T-helper 9 cell (primary cell): ENCODE measurements at places on chromosomes 16 and 17.

DNA sequence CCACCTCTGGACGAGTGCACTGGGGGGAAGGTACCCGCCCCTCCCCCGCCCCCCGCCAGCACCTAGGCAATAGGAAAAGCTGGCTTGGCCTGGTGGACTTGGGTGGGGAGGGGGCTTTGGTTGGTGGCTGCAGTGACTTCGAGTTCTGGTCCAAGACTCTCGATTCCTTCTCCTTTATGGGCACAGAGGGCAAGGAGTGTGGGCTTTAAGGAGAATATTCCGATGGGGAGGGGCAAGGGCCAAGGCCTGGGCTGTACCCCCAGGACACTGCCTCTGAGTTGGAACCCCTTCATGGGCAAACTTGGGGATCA is 409 bp downstream of the ACSF2 start:
- DNase-seq: no peak

- DNase-seq: no peak
Observed at GRCh38 chr16:85236818-85237150, 124.5 kb upstream of the CIBAR2 start.

DNA sequence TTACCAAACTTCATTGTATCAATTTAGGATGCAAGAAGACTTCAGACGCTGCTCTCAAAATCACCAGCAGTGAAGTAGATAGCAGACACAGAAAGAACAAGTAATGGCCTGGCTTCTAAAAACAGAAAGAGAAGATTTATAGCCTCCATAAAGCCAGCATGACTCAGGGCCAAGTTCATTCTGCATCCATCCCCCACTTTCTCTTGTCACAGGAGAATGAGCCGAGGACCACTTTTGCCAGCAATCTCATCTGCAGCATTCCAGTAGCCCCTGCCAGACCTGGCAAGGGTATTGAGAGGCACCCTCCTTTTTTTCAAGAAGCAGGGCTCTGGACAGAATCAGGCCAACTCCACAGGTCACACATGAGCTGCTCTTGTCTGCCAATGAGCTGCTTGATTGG is 355.4 kb upstream of the SOX9 start:
- DNase-seq: no peak

- DNase-seq: no peak
Observed at GRCh38 chr17:80856863-80857755, 134.5 kb upstream of the CHMP6 start.

- no peak for DNase-seq
Observed at GRCh38 chr17:45150911-45151809, 2.9 kb downstream of the HEXIM1 start.

GRCh38 chr17:75650874-75651273 is 16.1 kb downstream of the RECQL5 start:
- DNase-seq: no peak

GRCh38 chr16:10519929-10520868 is 60.2 kb downstream of the EMP2 start:
- no peak for DNase-seq

DNA sequence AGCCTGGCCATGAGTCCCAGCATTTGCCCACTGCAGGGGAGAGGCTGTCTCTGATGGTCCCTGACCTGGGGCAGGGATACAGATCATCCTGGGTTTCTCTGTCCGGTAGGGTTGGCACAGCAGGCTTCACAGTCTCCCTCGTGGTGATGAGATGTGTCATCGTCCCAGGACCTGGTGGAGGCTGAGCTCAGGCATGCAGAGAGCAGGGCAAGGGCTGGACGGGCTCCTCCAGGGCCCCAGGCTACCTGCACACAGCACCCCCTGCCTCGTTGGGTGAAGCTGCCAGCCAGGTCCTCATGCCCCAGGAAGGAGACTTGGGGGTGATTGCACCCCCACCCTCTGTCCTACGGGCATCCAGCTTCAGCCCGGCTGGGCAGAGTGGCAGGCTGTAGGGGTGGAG is 155.8 kb upstream of the GSE1 start:
- DNase-seq: no peak

DNA sequence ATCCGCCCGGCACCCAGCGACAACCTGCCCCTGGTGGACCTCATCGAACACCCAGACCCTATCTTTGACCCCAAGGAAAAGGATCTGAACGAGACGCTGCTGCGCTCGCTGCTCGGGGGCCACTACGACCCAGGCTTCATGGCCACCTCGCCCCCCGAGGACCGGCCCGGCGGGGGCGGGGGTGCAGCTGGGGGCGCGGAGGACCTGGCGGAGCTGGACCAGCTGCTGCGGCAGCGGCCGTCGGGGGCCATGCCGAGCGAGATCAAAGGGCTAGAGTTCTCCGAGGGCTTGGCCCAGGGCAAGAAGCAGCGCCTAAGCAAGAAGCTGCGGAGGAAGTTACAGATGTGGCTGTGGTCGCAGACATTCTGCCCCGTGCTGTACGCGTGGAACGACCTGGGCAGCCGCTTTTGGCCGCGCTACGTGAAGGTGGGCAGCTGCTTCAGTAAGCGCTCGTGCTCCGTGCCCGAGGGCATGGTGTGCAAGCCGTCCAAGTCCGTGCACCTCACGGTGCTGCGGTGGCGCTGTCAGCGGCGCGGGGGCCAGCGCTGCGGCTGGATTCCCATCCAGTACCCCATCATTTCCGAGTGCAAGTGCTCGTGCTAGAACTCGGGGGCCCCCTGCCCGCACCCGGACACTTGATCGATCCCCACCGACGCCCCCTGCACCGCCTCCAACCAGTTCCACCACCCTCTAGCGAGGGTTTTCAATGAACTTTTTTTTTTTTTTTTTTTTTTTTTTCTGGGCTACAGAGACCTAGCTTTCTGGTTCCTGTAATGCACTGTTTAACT is 1.0 kb downstream of the NOG start:
- DNase-seq: no peak

- no peak for DNase-seq
Observed at GRCh38 chr16:74083541-74083940, 213.1 kb upstream of the PSMD7 start.

DNA sequence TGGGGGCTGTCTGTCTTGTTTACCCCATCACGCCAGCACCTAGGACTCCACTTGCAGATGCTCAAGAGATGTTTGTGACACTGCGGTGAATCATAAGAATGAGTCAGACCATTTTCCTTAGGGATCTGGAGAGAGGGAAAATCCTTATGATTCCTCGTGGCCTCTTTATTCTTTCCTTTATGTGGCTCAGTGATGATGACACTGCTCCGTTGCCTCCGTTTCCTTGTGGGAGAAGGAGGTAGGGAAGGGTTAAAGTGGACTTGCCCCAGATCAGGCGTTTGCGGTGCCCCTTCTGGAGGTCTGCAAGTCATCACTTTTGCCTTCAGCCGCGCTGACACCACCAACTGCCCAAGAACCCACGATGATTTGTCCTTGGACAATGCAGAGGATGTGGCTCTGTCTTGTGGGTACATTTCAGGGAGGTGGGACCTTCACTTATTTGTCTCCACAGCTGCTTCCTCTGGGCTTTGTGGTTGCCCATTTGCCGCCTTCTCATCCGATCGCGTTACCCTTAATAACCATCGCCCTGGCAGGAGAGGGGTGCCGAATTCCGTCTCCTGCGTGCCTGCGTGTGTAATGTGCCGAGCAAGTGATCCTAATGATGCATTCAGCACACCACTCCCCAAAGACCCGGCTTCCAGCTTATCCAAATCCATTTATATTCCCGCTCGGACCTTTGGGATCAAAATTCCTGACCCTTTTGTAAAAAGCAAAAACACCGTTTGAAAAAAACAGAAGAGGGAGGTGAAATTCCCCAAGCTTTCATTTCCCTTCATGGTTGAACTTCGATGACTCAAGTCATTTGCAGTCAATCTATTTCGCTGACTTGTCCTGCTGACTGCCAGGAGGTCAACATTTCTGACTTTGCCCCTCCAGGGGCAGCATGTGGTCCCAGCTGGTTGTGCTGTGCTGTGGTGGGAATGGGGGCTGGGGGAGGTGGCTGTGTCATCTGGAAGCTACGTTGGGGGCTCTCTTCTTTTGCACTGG is 87.2 kb upstream of the IRX3 start:
- no peak for DNase-seq

DNA sequence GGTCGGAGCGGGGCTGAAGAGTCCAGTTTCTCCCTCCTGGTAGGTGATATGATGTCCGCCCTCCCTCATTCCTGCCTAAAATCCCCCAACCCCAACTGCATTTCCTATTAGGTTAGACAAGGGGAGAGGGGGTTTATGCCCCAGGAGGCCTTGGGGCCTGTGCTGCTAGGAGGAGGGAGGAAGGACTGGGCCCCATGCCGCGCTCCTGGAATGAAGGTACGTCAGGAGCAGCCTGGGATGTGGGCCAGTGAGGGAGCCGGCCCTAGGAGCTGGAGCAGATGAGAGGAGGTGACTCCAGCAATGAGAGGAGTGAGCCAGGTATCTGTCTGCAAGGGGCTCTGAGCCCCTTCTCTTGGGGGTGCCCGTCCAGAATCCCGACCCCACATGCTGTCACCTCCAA is 46.9 kb upstream of the CDC42EP4 start:
- DNase-seq: no peak
